CD4-positive, alpha-beta T cell (primary cell): ENCODE measurements at places on chromosomes 2 and 18.

- no peak for DNase-seq
Measured at GRCh38 chr2:3453190-3453999, 65.9 kb downstream of the ADI1 start.

- DNase-seq = no peak
Measured at GRCh38 chr2:64192664-64193105, 48.5 kb upstream of the PELI1 start.

DNA sequence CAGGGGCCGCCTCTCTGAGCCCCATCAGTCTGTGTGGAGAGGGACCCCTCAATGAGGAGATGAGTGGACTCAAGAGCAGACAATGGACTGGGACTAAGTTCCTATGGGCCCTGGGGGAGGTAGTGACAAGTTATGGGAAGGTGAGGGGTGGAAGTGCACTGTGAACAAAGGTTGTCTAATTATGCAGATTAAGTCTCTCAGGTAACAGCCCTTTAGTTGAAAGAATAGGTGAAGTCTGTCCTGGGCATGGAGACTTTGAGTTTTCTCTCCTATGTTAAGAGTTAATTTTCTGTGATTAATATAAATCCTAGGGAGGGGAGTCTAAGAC is 243.8 kb downstream of the FAM210A start:
- DNase-seq = no peak

DNA sequence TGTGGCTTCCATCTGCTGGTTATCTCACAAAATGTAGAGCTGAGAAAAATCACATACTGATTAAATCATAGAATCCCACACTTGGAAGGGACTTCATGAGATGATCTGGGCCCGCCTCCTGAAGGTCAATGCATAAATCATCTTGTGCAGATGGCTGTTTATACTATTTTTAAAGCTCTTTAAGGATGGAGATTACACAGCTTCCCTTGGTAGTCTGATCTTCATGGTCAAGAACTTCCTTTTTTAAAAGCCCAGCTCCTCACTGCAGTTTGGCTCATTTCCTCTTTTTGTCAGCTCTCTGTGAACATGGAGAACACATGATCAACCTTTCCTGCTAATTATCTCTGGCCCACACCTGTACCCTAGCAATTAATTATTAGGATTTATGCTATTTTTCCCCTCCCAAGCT is 25.9 kb downstream of the GCG start:
- DNase-seq = no peak

DNA sequence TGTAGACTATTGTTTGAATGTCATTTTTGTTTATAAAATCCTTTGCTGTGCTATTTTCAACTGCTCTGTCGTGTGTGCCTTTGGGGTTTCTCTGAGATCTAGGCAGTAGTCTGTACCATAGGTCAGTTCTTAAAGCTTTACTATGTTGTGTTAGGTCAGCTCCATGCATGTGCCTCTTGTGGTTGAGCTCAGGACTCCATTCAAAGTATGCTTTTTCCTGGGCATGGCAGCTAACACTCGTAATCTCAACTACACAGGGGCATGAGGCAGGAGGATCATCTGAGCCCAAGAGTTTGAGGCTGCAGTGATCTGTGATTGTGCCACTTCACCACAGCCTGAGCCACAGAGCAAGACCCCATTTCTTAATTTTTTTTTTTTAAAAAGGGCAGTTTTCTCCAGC is 174.4 kb upstream of the SPHKAP start:
- DNase-seq = no peak

DNA sequence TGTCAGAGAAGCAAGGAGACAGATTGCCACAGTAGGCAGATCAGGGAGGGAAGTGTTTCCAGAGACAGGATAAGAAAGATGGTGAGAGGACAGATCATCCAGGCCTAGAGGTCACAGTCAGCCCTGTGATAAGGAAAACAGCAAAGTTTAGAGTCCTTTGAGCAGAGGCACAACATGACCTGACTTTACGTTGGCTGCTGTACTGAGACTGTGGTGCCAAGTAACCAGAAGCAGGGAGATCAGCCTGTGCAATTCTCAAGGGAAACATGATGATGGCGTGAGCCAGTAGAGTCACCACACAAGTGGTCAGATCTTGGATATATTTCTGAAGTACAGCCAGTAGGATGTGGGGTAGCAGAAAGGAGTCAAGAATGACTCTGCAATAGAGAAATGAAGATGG is 43.7 kb downstream of the SMC6 start:
- no peak for DNase-seq

- DNase-seq = no peak
Measured at GRCh38 chr18:36326771-36327170, 29.3 kb downstream of the FHOD3 start.

DNA sequence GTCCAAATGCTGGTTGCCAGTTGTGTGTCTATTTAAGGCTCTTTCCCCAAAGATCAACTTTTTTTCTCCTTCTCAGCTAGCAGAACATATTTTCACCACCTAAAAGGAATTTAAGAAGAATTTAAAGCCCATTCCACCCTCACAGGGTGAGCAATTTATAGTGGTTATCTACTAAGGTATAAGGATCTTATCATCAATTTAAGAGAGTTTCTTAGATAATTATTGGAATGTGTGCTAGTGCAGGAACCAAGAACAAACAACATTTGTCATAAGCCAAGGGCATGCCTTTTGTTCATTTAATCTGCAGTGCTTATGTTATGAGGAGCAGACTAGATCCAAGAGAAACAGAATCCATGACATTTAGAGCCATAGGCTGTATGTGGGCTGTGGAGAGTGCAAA is 37.2 kb downstream of the NLRC4 start:
- DNase-seq = no peak

GRCh38 chr18:31684279-31685096 is at the start of gene B4GALT6:
B4GALT6 (minus strand) TSS chr18:31684581; CDS start chr18:31684426, 155 bp downstream.
- DNase-seq = no peak

GRCh38 chr2:240832205-240832727 is 12.2 kb upstream of the KIF1A start:
- peak; percentile 99 for DNase-seq

GRCh38 chr2:85850451-85850850 is 38.3 kb downstream of the ST3GAL5 start:
- DNase-seq = no peak
